ENCODE measurements at places on chromosomes 2 and 18. TPM values are rescaled to one million over a fixed set of nuclear protein-coding genes. Genes with fewer than 3 reads are reported as not detected.

The GLS gene
- total RNA-seq: 323 TPM

DNA sequence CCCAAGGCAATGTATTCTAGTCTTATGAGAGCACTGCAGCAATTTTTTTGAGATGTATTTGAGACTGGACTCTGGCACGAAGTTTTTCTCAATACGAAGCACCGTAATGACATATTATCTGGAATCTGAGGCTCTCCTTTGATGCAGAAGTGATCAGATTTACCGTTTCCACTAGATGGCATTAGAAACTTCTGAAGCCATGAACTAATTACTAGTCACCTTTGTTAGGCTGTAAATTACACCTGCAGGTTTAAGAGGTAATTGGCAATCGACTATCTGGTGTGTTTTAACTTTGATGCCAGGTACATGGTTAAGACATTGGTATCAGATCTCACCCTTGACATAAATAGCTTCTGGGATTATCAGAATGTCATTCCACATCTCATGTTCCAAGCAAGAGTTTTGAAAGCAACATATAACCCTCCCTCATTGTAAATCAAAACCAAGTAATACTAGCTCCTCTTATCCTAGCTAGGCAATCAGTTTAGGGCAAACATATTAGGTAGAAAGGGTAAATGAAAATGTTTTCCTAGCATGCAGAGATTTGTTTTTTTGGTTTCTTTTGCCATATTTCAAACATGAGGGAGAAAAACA is 254.6 kb upstream of the SPRED2 start:
- DNase-seq: no peak

DNA sequence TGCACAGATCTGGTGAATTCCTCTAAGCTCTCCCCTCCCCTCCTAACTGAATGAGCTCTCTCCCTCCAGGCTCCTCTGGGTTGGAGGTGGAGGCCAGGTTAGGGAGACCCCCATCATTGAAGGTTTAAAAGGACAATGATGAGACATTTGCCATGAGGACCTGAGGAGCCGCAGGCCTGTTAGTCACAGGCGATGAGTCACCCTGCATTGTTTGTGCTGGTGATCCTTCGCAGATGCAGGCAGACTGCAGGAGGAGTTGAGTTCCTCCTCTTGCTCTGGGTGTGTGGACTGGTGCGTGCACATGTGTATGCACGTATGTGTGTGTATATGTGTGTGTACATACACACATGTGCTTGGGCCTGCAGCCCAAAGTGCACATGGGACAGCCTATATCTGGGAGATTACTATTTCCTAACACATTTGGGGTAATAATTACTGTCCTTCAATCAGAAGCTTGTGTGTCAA is 42.0 kb downstream of the MCFD2 start:
- DNase-seq: peak; percentile 94

GRCh38 chr18:3717376-3718025 is 267.5 kb downstream of the TGIF1 start:
- DNase-seq: no peak

DNA sequence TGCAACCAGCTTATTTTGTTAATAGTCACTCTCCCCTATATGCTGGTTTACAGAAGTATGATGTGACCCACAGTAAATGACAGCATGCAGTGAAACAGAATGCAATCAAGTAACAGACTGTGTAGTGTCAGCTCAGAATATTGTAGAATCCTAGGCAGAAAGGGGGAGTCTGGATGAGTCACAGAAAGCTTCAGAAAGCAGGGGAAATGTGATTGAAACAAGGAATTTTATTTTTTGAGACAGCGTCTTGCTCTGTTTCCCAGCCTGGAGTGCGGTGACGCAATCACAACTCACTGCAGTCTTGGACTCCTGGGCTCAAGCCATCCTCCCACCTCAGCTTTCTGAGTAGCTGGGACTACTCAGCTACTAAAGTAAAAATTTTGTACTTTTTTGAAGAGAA is 219.9 kb upstream of the FBXO11 start:
- no peak for DNase-seq

- no peak for DNase-seq
Observed at GRCh38 chr2:118321432-118322105, 233.3 kb downstream of the INSIG2 start.

DNA sequence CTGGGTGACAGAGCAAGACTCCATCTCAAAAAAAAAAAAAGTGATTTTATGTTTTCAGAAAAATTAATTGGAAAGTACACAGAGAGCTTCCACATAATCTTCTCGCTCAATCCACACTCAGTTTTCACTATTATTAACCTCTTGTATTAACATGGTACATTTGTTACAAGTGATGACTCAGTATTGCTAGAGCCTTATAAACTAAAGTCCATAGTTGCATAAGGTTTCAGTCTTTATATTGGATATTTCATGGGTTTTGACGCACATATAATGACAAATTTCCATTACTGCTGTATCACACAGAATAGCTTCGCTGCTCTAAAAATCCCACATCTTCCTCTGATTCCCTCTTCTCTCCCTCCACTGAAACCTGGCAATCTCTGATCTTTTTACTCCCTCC is 603.5 kb downstream of the XIRP2 start:
- DNase-seq: no peak

DNA sequence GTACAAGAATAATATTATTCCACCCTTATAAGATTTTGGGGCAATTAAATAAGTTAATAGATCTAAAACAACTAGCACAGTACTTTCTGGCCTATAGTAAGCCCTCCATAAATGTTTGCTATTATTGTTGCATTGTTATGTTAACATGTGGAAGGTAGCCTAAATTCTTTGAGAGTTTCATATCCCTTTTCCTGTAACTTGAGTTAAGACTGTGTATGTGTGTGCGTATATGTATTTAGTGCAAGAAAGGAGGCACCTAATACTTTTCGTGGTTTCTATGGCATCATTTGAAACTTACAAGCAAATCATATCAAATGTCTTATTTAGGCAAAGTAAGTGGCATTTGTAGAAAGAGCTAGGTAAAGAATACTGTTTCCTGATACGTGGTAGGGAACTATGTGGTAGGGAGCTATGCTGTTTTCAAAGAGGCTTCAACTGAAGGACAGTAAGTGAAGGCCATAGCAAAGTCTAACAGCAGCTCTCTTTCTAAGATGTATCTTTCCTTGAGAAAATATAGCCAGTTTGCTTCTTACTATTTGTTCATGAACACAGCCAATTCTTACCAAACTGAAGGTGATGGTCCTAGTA is 36.8 kb upstream of the C2orf74 start:
- no peak for DNase-seq

The NEU2 gene
- not detected for total RNA-seq

The DLGAP1 gene
- 0.37 TPM for total RNA-seq

The ABCB6 gene
- total RNA-seq: 15.0 TPM

DNA sequence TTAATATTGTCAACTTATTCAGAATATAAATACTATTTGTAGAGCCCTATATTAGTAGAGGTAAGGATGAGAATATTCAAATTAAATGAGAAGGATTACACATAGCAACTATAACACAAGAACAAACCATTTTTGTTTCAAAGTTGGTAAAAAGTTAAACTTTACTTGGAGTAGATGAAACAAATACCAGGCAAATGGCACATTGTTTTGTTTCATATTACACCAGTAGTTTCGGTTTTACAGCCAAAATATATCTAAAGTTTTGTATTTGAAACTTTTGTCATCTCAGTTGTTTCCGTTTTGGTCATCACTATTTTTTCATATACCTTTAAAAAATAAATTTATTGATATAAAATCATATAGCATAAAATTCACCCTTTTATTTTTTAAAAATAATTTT is 1039.4 kb downstream of the DPP10 start:
- DNase-seq: no peak

GRCh38 chr2:208042450-208042849 is 17.1 kb upstream of the PLEKHM3 start:
- no peak for DNase-seq

The ARID5A gene
- total RNA-seq: 11.2 TPM

The REG1B gene
- total RNA-seq: not detected

The SLC23A3 gene
- total RNA-seq: 1.5 TPM

- DNase-seq: no peak
Observed at GRCh38 chr2:69556008-69556407, 87.5 kb downstream of the AAK1 start.

DNA sequence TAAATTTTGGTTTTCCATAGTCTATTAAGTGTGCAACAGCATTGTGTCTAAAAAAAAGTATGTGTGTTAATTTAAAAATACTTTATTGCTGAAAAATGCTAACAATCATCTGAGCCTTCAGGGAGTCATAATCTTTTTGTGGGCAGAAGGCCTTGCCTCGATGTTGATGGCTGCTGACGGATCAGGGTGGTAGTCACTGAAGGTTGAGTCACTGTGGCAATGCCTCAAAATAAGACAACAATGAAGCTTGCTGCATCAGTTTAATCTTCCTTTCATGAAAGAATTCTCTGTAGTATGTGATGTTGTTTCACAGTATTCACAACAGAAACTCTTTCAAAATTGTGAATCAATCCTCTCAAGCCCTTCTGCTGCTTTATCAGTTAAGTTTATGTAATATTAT is 31.3 kb downstream of the HDHD2 start:
- peak; percentile 59 for DNase-seq

- no peak for DNase-seq
Observed at GRCh38 chr18:75127143-75128021, 81.6 kb downstream of the PTGR3 start.

The GALM gene
- 7.7 TPM for total RNA-seq

GRCh38 chr2:85390941-85391669 is 19.1 kb downstream of the CAPG start:
- DNase-seq: no peak

DNA sequence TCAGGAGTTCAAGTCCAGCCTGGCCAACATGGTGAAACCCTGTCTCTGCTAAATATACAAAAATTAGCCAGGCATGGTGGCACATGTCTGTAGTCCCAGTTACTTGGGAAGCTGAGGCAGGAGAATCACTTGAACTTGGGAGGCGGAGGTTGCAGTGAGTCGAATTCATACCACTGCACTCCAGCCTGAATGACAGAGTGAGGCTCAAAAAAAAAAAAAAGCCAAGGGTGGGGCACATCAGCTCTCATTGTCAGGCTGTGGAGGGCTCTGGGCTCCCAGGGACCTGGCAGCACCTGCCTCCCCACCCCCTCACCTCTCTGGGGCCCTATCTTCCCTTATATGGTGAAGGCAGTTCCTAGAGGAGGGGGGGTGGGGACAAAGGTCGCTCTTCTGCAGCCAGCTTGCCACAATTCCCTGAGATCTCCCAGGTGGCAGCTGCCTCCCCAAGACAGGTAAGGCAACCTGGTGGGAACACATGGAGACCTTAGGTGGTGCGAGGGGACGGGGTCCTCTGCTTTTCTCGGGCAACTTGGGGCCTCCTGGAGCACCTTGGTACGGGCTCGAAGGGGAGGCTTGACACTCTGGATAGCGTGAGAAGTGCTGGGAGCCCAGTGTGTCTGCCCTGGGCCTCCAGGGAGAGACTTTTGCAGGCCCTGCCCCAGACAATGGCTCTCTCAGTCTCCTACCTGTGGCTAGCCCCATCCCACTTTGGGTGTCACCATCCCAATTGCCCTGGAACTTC is at the start of gene VIL1:
VIL1 (plus strand) TSS at position 407 of the 742 bp plus-strand sequence. CDS start 4,656 bp downstream, outside the sequence.
- DNase-seq: no peak

The KCNJ13 gene
- total RNA-seq: not detected

- DNase-seq: no peak
Observed at GRCh38 chr2:38248255-38248654, 128.8 kb downstream of the ATL2 start.

DNA sequence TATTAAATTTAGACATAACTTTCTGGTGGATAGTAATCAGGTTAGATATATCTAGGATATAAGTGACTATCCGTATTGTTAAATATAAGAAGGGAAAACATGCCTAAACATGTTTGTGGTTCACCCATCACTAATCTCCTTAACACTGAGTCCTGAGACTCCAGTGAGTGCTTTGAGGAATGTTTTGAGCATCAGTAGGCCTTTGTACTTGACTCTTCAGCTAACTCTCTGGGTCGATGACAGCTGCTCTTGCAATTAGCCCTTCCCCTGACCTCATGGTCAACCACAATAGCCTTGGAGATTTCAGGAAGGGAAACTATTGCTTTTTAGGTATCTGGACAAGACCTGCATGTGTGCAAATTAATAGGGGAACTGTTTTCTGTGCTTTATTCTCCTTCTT is 716.8 kb downstream of the EPHA4 start:
- no peak for DNase-seq

The TFCP2L1 gene
- total RNA-seq: not detected

GRCh38 chr2:145055651-145056050 is 535.7 kb upstream of the ZEB2 start:
- DNase-seq: no peak

The GKN2 gene
- total RNA-seq: not detected

The PDCD1 gene
- not detected for total RNA-seq

GRCh38 chr18:6835345-6835744 is 105.8 kb downstream of the ARHGAP28 start:
- DNase-seq: no peak

The SLC9A2 gene
- not detected for total RNA-seq

DNA sequence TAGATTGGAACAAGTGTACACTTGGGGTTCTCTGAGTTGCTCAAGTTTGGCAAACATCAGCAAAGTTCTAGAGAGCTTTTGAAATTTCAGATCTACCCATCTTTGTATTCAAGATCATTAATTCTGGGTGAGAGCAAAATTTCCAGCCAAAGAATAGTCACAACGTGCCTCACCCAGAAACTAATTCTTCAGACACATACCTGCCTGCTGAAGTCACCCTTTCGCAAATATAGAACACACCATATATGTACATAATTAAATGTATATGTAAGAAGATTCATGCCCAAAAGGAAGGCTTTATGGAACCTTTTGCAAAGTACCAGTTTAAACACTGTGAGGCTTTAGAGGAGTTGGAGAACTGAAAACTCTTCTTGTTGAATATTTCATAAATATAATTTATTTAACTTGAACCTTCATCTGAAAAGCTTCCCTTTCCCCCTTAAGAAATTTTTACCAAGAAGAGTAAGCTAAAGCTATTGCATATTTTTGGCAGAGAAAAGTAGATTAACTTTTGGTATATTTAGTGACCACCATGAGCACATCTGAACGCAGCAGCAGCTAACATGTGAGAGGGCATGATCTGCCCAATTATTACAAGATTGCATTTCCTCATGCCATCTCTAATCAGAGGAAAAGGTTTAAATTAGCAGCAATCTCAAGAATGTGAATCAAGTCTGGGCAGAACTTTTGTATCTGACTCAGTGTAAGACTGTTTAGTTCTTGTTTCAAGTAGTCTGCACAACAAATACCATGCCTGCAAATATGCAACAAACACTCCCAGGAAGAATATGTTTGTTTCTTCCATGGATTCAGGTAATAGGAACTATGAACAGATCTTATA is 8.2 kb downstream of the RND3 start:
- no peak for DNase-seq

DNA sequence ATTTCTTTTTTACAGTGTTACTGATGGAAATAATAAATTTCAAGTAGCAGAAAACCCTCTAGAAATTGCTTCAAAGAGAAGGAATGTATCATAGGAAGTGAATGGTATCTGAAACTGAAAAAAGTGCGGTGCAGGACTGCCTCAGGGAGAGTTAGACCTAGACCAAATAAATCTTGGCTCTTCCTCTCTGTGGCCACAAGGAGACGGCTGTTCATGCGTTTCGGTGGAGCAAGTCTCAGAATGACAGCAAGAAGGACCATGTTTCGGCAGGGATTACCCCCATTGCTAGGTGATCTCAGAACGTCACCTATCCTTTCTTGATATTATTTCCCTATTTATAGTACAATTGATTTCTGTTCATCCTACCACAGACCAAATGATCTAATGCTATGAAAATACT is 522.3 kb downstream of the SOX11 start:
- no peak for DNase-seq

Data from HFFc6 (cell line).